Thyroid gland (tissue), 4 donors: ENCODE measurements at places on chromosomes 2 and 18. TPM values are rescaled to one million over a fixed set of nuclear protein-coding genes. Genes with fewer than 3 reads are reported as not detected.

FLACC1 gene
- total RNA-seq = 3.9 TPM

DNA sequence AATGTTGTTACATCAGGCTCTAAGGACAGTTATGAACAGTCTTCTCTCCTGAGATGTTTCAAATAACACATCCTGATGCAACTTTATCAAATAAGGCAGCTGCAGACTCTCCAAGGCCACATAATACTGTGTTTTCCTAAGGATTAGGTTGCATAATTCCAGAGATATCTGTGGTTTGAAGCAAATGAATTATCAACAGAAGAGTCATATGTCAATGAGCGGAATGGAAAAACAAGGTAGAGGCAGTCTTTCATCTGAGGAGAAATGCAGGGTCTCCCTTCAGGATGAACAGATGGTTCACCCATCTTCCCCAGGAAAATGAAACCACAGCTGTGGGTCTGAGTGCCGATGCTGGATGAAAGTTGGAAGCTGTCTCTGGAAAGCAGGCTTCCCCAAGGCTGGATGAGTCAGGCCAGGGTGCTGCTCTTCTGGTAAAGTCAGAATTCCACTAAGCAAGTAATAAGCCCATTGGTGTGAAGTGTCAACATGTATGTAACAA, 22.2 kb downstream of the LYG1 start:
- H3K36me3 ChIP-seq = no peaks in the 10 kb centered on the region
- H3K27ac ChIP-seq = no peak overlapping the region
- H3K4me3 ChIP-seq = no peak overlapping the region
- no peaks in the 10 kb centered on the region for H3K4me1 ChIP-seq
- no peak for DNase-seq

DNA sequence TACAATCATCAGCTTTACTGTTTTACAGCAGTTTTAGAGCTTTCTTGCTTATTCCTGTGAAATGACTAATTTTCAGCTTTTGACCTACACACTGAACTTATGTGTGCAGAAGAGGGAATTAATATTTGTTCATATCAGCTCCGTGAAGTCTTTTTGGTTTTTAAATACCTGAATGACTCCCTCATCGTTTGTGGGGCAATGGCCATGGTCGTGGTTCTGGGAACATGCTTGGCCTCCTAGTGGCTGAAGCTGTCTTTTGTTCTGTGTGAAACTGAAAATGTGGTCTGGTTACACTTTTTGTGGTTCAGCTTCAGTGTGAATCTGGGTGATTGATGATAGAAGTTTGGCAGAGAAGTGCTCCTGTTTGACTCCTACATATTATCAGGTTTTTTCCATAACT, 408.1 kb downstream of the THSD7B start:
- no peaks in the 10 kb centered on the region for H3K36me3 ChIP-seq
- no peaks in the 10 kb centered on the region for H3K4me1 ChIP-seq
- no peak overlapping the region for H3K27ac ChIP-seq
- H3K27me3 ChIP-seq = no peaks in the 10 kb centered on the region
- no peak overlapping the region for H3K4me3 ChIP-seq
- no peak for DNase-seq

SCN1A gene
- total RNA-seq = not detected

C2orf42 gene
- 13.5 TPM for total RNA-seq
